ENCODE measurements at places on chromosomes 6 and 20. TPM values are rescaled to one million over a fixed set of nuclear protein-coding genes. Genes with fewer than 3 reads are reported as not detected.

MAS1 gene
- total RNA-seq, result not detected

RAB44 gene
- total RNA-seq, result 0.62 TPM

NDUFAF5 gene
- 16.5 TPM for total RNA-seq

EYA2 gene
- 1.3 TPM for total RNA-seq

SOX18 gene
- total RNA-seq, result 17.6 TPM

MRAP2 gene
- total RNA-seq, result 32.9 TPM

SIRPB2 gene
- total RNA-seq, result 0.51 TPM

NKAIN4 gene
- 10.4 TPM for total RNA-seq

NMBR gene
- total RNA-seq, result not detected

POPDC3 gene
- total RNA-seq, result 70.0 TPM

CPXM1 gene
- total RNA-seq, result 32.1 TPM

DDO gene
- total RNA-seq, result 6.6 TPM

WFDC10B gene
- total RNA-seq, result not detected

GABRR2 gene
- 1.2 TPM for total RNA-seq

VGLL2 gene
- total RNA-seq, result 18.4 TPM

BFSP1 gene
- 1.6 TPM for total RNA-seq

TPBG gene
- total RNA-seq, result 16.6 TPM

ERMARD gene
- 17.3 TPM for total RNA-seq

GATA5 gene
- total RNA-seq, result not detected

RSPO4 gene
- total RNA-seq, result not detected

NRSN1 gene
- total RNA-seq, result 0.51 TPM

ETV7 gene
- total RNA-seq, result 0.21 TPM

ZC3H12D gene
- 0.72 TPM for total RNA-seq

MCHR2 gene
- not detected for total RNA-seq

TULP1 gene
- total RNA-seq, result not detected

MYB gene
- 1.3 TPM for total RNA-seq

SAMD10 gene
- 2.6 TPM for total RNA-seq

C6orf141 gene
- 2.3 TPM for total RNA-seq

RBBP8NL gene
- 1.0 TPM for total RNA-seq

RAB22A gene
- total RNA-seq, result 19.3 TPM

PRELID3B gene
- 57.6 TPM for total RNA-seq

ZSCAN23 gene
- total RNA-seq, result 7.3 TPM

PACSIN1 gene
- total RNA-seq, result 0.10 TPM

SGK1 gene
- total RNA-seq, result 59.6 TPM

IMPG1 gene
- not detected for total RNA-seq

IP6K3 gene
- total RNA-seq, result 41.4 TPM

HLA-DMB gene
- 6.6 TPM for total RNA-seq

Measured in tongue (tissue), 3 donors.